Posterior vena cava (tissue), 2 donors: ENCODE measurements at places on chromosomes 2 and 18. TPM values are rescaled to one million over a fixed set of nuclear protein-coding genes. Genes with fewer than 3 reads are reported as not detected.

DNA sequence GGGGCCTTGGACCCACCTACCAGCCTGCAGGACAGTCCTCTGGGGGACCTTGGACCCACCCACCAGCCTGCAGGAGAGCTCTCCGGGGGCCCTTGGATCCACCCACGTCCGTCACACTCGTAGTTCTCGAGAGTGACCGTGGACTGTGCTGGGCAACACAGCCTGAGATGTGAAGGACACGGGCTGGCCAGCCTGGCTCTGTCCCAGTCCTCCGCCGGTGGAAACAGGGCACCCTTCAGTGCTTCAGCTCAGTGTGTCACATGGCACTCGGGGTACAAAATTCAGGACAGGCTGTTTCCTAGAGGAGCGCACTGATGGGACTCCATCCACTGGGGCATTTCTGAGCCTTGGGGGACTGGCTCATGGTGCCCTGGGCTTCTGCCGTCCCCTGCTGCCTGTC, 212.0 kb downstream of the TWIST2 start:
- DNase-seq, result no peak

CKAP2L gene
- 0.24 TPM for total RNA-seq

- DNase-seq, result no peak
These were observed 443.9 kb upstream of the VRK2 start for GRCh38 chr2:57602733-57603132.

DNA sequence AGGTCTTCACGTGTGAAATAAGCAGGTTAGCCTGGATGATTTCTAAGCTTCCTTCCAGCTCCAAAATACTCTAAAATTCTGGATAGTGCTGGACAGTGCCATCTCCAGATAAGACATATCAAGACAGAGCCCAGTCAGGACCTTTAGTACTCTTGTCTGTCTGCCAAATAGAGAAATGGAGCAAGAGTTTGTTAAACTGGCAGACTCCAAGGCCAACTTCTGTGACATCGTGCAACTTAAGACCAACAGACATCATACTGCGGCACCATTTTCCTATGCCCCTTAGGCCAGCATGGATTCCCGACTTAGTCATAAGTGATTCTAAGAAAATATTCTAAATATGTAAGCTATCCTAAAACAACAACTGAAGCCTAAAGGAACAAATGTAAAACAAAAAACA, 118.6 kb downstream of the RBMS1 start:
- no peak for DNase-seq

C2orf66 gene
- not detected for total RNA-seq

KIF5C gene
- 1.3 TPM for total RNA-seq

- peak; percentile 62 for DNase-seq
These were observed 78.9 kb downstream of the ZBTB7C start for GRCh38 chr18:48330016-48330991.

DNA sequence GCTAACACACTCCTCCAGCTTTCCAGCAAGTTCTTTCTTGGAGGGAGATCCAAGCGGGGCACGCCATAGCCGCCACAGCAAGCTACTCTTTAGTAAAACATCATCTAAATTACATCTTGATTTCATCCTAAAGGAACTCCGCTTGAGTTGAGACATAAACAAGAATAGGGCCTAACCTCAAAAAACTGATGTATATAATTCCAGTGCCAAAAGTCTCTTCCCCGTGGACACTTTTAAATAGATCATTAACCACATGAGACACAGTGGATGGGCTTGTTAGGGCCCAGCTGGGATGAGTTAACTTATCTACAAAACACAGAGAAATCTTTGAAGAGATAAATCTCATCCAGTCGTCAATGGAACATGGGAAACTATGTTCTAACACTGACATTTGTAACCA, 20.8 kb upstream of the MLPH start:
- no peak for DNase-seq

DNA sequence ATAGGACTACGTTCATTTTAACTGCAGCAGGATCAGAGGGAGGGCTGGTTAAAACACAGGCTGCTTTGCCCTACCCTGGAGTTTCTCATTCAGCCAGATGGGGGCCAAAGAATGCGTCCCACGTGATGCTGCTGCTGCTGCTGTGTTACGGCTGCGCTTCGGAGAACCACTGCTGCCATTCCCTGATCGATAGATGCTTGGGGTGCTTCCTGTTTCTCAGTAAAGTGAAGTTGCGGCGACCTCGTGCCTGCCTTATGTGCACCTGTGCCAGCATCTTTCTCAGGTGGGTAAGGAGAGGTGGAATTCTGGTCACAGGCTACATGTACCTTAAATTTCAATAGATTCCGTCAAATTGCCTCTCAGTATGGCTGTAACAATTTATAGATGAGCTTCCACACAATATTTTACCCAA, 24.7 kb upstream of the TOGARAM2 start:
- DNase-seq, result no peak

RAB27B gene
- 0.33 TPM for total RNA-seq

POMC gene
- 2.2 TPM for total RNA-seq

DNA sequence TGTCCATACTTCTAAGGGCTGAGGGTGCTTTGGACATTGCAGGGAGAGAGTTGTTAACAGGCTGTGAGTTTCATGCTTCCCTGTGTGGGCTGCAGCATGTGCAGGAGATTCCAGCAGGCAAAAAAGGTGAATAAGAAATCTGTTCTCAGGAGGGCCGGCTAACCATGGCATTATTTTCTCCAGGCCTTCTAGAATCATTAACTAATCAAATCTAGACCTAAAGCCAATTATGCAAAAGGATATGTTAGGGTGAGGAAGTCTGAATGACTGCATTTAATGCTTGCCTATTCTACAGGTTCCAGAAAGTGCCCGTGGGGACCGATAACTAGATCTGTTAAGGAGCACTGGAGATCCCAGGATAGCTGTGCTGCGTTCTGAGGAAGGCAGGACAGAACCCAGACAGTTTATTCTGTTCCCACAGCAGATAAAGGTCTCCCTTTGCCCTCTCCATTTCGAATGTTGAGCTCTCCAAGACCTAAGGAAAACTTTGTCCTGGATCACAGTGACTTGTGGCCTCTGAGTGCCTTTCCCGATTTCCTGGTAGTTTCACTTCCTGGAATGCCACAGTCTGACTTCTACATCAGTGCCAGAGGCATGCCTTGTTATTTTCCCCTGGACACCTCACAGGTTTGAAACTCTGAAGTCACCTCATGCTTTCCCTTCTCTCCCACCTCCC, 50.0 kb upstream of the ZFP36L2 start:
- no peak for DNase-seq

GRCh38 chr2:120707816-120708215, 27.9 kb upstream of the GLI2 start:
- DNase-seq, result peak; percentile 4

DUSP19 gene
- total RNA-seq, result 9.1 TPM

- DNase-seq, result no peak
These were observed 228.0 kb upstream of the MEX3C start for GRCh38 chr18:51425475-51425874.

DNA sequence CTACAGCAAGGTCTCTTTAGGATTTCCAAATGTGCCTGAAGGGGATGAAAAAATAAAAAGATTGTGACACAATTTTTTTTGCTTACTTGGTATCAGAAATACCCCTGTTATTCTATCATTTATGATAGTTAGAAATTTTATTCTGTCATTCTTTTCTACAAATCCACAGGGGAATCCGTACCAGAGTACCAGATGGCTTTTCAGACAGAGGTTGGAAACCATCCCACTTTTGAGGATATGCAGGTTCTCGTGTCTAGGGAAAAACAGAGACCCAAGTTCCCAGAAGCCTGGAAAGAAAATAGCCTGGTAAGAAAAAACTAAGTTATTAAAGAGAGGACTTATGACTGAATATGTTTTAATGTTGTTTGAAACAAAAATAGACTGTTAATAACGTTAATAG, 92.6 kb upstream of the FAM117B start:
- DNase-seq, result no peak

FLACC1 gene
- total RNA-seq, result 4.3 TPM

DNA sequence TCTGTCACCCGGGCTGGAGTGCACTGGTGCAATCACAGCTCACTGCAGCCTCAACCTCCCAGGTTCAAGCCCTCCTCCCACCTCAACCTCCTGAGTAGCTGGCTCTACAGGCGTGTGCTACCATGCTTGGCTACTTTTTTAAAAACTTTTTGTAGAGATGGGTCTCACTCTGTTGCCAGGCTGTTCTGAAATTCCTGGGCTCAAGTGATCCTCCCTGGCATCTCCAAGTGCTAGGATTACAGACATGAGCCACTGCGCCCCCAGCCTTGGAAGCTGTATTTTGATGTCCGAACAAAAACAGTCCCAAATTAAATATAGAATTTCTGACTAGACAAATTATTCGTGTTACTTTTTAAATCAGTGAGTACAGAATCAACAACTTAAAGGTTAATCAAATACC, 97.4 kb downstream of the ZNF516 start:
- no peak for DNase-seq

ASNSD1 gene
- 36.2 TPM for total RNA-seq

DNA sequence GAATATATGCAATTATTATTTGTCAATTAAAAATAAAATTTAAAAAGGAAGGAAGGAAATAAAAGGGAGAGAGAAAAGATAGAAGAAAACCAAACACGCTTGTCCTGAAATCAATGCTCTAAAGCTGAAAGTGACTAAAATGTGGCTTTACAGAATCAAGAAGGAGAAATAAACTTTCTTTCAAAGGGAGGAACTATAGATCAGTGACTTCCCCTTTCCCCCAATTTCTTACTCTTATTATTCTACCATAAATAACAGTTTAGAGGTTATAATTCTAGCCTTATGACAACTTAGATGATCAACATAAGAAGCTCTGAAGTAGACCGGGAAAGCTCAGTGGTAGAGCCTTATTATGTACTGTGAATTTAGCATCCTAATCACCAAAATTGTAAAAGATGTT, 122.5 kb downstream of the ARHGAP15 start:
- no peak for DNase-seq
